Activated CD4-positive, alpha-beta T cell treated with anti-CD3 and anti-CD28 coated beads, Interleukin-2, amount 50 U/mL, for 4 hours (primary cell): ENCODE measurements at places on chromosomes 2 and 18.

DNA sequence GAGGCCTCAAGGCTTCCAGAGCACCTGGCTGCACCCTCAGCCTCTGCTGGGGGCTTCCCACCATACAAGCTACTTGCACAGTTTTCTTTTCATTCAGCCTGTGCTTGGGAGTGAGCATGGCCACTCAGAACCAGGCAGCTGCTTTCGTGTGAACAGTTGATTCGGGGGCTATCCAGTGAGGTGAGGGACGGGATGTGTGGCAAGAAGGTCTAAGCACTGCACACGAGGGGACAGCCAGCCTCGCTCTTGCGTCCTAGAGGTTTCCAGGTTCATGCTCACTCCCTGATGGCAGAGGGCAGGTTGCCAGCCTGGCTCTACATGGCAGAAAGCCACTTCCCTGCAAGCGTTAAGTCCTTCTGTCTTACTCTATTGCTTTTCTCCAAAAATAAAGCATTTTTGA lies 146.2 kb downstream of the MBP start:
- no peak for DNase-seq

DNA sequence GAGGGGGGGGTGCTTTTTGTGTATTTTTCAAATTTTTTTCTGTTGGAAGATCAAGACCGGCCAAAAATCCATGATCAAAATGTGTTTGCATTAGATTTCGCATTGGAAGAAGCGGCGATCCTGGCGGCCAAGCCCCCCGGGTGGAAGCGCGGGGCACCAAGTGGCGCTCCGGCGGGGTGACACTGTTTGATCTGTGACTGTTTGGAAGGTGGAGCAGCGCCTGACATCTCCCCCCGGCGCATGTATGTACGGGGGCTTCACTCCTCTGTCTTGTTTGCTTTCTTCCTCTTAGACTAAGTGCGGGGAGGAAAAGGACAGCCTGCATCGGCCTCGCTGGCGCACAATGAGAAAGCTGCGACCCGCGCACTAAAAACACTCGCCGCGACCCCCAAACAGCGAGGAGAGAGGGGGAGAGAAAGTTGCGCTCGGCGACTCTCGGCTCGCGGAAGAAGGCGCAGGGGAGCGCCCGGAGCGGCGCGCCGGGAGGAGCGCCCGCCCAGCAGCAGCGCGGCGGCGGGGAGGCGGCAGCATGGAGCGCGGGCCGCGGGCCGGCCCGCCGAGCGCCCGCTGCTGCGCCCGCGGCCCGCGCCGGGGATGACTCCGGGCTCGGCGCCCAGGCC lies 515 bp downstream of the TSHZ1 start:
- DNase-seq: no peak

DNA sequence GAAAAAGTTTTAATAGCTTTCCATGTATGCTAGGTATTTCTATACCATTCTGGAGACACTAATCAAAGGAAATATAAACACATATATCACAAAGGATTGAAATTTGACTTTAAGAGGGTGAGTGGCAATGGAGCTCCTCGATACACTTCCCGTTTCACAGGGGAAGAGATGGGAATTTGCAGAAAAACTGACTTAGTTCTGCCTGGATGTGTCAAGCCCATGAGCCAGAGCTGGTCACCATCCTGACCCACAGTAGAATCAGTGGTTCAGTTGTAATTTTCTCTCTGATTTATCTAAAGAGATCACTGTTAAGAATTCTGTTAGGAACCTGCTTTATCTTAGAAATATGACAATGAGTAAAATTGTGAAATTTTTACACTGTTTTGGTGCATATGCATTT lies 34.2 kb downstream of the PLCL1 start:
- no peak for DNase-seq

DNA sequence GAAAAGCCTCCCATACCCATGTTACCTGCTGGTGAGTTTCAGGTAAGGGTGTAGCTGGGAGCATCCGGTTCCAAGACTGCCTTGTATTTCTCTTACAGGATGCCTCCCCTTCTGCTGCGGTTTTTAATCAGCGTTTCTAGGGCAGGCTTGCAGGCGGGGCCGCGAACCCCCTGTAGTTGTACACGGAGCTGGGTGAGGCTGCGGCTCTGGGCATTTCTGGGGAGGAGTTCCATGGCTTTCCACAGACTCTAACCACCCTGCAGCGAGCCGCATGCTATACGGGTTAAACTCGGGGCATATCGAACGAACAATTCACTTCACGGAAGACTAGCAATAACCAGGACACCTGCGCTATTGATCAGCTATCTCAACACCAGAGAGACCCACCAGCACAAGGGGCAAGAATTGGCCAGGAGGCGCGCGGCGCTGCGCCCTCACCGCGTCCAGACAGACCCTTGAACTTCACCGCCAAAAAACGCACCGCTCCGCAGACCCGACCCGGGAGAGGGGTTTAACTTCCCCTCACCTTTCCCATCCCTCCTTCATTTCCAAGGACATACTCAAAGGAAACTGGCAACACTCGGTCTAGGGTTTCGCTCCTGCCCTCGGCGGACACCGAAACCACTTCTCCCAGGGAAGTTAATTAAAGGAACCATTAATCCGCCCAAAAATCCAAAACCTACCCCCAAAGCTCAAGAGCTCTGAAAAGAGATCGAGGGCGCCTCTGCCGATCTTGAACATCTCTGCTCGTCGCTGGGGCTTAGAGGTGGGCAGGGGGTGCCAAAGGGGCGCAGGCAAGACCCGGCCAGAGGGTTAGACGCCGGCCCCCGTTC lies 909 bp downstream of the TGFA start:
- no peak for DNase-seq

GRCh38 chr2:37348155-37348554 lies 3.7 kb downstream of the QPCT start:
- DNase-seq: no peak

GRCh38 chr2:56688661-56689060 lies 504.9 kb downstream of the CCDC85A start:
- DNase-seq: no peak

GRCh38 chr2:96157649-96158553 lies 12.7 kb upstream of the DUSP2 start:
- DNase-seq: peak; percentile 94

- DNase-seq: no peak
These were observed 457.4 kb downstream of the FBXO15 start for GRCh38 chr18:73690222-73690621.

GRCh38 chr2:45114221-45114955 lies 105.1 kb upstream of the SIX2 start:
- no peak for DNase-seq

DNA sequence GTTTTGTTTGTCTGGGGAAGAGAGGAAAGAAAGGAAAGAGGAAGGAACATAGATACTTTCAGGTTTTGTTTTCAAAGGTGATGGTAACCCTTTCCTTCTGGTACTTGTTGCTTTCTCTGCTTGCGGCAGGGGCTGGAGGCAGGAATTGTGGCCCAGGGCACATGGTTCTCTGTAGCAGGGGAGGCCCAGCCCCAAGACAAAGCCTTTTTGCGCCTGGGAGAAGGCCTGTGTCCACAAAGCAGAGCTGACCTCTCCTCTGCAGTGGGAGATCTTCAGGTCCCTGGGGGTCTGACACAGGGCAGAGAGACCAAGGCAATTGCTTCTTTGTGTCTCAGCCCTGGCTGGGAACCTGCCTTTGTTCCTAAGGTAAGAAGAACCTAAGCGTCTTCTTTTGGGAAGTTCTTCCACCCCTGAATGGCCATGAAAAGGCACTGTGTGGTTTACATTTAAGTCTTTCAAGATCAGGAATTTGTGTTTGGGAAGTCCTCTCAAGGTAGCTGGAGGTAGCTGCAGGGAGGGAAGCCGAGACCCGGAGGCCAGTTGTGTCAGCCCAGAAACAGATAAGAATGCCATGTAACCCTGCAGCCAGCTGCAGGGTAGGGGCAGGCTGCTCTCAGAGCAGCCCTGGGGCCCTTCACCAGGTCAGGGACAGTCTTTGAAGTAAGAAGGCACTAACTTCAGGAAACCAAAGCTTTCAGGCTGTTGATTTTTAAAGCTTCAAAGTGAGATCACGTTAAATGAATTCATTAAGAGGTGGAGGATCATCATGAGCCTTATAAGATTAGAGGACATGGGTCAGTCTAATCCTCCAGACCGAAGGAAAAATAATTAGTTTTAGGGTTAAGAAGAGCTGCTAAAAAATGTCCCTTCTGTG lies 119.3 kb downstream of the STPG4 start:
- DNase-seq: no peak

DNA sequence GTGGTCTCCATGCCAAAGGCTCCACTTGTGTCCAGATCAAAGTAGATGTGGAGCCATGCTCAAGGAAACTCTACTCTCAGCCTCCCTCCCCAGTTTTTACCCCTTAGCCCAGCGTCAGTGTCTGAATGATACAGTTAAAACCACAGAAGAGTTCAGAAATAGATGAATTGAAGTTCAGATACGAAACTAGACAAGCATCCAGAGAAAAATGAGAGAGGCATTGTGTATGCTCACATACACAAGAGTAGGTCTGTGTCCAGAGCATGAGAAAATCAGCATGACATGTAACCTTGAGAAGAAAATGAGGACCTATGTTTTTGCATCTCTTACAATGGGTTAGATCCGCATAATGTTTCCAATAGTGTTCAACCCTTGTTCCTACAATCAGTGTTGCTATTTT lies 612.8 kb upstream of the PKDCC start:
- DNase-seq: no peak

DNA sequence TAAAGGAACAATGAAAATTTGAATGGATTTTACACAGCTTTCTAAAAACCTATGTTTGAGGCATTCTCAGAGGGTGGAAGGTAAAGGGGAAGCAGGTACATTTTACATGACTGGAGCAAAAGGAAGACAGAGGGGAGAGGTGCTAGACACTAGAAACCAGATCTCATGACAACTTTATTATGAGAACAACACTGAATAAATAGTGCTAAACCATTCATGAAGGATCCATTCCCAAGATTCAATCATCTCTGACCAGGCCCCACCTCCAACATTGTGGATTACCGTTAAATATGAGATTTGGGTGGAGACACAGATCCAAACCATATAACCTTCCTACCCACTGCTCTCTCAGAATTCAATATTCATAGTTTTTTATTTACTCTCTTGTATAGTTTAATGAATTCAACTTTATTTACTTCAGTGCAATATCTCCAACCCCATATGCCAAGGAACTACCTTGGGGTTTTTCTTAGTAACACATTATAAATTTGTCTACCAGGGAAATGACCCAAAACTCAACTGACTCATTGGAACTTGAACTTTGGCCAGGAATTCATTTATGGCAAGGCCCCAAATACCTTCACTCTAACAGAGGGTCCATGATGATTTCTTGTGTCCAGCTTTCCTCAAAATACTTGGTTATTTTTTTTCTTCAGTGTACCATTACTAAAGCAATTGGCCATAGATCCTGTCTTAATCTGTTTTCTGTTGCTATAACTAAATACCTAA lies 317.8 kb downstream of the GULP1 start:
- no peak for DNase-seq

GRCh38 chr2:20514596-20515269 lies 67.9 kb downstream of the RHOB start:
- DNase-seq: no peak

GRCh38 chr18:57640749-57641148 lies 19.1 kb upstream of the NARS1 start:
- DNase-seq: no peak

GRCh38 chr2:160415991-160416390 lies 77.6 kb downstream of the RBMS1 start:
- DNase-seq: no peak

GRCh38 chr18:26052505-26052904 lies 37.9 kb downstream of the SS18 start:
- DNase-seq: no peak

DNA sequence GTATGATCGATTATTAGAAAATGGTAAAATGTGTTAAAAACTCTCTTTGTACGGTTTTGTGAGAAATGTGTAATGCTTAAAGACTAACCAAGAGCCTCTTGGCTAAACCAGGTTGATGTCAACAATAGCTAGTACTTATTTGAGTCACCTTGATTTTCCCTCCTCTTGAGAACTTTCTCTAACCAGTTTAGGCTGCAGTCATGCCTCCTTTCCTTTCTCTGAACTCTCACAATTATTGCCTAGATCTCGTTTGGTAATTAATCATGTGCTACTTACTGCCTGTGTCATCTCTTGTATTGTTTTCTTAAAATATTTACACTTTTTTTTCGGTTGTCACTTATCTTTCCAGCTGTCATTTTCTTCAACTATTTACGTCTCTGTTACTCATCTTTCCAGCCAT lies 1.1 kb upstream of the EPC2 start:
- DNase-seq: no peak

DNA sequence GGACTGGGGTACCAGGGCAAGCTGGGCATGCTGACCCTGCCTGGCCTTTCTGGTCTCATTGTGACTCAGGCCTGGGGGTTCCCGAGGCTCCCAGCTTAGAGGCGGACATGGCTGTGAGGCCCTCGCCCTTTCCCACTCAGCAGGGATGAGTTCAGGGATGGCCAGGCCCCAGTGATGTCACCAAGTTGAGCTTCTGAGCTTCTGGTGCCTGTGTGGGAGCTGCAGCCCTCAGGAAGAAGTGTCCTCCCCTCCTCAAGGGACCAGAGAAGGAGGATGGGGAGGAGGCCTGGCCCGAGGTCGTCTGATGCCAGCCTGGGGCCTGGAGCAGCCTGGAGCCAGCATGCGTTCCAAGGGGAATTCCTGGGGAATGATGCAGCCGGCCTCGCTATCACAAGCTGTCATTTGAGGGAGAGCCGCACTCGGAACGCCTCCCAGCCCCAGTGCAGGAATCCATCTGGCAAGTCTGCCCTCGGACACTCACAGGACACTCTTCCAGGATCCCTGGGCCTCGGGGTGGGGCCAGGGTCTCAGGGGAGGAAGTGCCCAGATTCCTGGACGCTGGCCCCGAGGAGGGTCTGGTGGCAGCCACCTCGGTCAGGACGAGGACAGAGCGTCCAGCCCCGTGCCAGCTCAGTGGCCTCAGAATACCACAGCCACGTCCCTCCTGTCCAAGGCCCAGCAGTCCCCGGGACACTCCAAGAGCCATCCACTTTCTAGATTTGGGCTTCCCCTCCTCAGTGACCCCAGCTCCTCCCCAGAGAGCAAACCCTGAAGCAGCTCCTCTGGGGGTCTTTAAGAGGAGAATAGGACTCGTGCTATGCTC lies 61.2 kb upstream of the GPC1 start:
- no peak for DNase-seq

DNA sequence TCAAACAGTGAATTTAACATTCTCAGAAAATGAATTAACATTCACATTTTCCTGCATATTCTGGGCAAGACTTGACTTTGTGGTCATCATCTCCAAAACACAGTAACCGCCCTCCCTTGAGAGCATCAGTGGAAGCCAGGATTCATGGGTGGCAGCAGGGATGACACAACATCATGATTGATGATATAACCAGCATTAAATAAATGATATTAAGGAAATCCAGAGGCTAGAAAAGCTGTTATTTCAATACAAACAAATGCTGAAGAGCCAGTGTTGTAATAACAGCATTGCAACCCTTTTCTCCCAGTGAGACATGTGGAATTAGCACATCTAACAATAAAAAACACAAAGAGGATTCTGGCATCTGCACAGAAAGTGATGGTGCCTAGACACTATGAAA lies 41.1 kb downstream of the CDC42EP3 start:
- DNase-seq: no peak
